ENCODE measurements at places on chromosomes 1 and 21.

DNA sequence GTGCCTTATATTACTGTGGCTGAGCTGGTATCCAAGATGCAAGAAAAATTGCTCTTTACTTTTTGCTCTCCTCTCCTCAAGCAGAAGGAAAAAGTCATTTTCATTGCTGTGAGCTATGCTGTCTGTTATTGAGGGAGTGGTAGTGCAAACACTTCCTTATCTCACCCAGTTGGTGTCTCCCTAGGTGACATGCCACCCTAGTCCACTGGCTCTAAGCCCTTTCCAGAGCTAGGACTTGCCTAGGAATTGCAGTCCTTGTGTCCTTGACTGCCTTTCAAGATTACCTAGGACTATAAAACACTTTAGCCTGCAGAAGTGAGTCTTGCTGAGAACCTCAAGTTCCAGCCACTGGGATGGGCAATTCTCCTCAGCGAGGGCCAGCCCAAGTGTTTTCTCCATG is 458.3 kb downstream of the MRPL39 start:
- DNase-seq = no peak

GRCh38 chr1:35058988-35059387 is 20.2 kb upstream of the ZMYM1 start:
- no peak for DNase-seq

DNA sequence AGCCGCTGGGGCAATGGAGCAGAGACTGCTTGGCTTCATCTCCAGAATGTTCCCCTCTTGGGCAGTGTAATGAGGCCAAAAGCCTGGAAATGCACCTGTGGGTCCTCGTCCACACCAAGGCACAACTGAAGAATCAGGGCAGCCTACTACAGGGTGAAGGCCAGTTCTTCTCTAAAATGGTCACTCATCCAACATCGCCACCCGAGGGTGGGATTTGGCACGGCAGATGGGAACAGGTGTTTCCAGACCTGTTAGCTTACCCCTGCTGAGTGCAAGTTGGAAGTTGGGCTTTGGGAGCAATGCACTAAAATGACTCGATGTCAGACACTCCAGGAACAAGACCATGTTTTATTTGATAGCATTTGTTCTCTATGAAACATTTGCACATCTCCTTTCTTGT is 543.7 kb downstream of the NPHP4 start:
- no peak for DNase-seq

- no peak for DNase-seq
Measured at GRCh38 chr1:224107282-224107625, 6.7 kb upstream of the FBXO28 start.
